ENCODE measurements at places on chromosomes 3 and 15. TPM values are rescaled to one million over a fixed set of nuclear protein-coding genes. Genes with fewer than 3 reads are reported as not detected.

GRCh38 chr3:47024932-47025331, 45.5 kb downstream of the NBEAL2 start:
- no peak for DNase-seq

DNA sequence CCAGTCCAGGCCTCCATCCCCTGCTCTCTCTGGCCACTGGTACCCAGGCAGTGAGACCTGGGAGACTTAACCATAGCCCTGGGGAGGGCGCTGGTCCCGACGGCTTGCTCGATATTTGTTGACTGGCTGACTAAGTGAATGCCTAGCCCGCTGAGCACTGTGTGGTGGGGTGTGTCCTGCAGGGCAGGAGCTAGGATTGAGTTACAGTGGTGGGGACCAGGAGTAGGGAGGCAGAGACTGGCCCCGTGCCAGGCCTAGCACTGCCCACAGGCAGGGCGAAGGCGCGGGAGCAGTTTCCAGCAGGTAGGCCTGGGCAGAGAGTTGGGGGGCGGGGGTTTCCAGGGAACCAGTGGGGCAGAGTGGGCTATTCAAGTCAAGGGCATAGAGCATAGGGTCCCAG, at the start of gene VILL:
TSS of gene VILL (plus strand) at position 260 of the 400 bp plus-strand sequence. CDS start 2,887 bp downstream, outside the sequence.
- no peak for DNase-seq

GRCh38 chr3:45317710-45318109, 70.7 kb upstream of the LARS2 start:
- DNase-seq = no peak

DNA sequence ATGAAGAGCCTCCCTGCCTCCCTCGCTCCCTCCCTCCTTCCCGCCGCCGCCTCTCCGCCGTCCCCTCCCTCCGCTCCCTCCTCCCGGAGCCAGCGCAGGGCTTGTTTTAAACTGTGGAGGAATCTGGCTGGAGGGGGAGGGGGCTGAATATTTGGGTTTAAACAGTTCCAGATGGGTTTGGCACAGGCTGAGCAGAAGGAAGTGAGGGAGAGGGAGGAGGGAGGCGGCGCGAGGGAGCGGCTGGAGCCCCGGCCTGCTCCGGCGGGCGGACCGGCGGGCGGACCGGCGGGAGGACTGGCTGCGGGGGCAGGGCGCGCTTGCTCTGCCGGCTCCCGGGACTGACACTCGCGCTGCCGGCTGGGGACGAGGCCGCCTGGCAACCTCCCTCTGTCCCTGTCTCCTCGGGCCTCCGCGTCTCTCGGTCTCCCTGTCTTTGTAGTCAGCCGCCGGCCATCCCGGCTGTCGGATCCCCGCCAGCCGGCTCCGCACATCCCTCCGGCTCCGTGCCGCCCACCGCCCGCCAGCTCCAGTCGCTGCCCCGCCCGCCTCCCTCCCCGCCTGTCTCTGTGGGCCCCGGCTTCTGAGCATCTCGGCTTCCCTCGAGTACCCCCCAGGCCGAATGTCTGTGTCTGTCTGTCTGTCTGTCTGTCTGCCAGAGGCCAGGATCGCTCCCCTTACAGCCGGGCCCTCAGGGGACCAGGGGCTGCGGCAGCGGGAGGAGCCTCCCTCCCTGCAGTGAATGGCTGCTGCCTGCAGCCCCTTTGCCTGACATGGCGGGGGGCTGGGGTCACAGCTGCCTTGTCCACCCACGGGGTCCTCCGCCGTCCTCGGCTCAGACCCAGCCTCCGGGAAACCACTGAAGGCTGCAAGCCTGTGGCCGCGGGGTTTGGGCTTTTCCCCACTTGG, 7.6 kb downstream of the EPHB3 start:
- peak; percentile 93 for DNase-seq

DNA sequence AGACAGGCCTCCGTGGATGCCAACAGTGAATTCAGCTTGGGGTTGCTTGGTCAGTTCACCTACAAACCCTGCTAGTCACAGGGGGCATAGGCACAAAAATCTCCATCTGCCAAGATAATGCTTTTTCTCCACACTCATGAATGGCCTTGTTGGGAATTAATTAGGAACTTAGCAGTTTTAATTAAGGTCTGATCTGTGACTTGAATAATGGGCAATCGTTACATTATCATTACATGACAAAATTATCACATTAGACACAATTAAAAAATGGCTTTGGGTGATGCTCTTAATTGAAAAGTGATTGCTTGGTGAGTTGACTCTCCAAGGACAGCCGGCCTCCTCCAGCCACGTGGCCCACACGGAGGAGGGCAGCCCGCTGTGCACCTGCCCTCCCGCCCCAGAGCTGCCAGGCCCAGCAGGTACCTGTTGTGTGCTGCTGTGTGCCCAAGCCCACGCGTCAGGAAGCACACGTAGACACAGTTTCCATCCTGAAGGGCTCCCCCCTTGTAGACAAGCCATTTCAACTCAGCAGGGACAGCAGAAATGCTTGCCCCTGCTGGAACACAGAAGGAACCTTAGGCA, 274.2 kb downstream of the OCA2 start:
- peak; percentile 70 for DNase-seq

ABI3BP gene
- 58.1 TPM for total RNA-seq

GOLGA8M gene
- total RNA-seq = 1.7 TPM

LZTFL1 gene
- 17.9 TPM for total RNA-seq

DNA sequence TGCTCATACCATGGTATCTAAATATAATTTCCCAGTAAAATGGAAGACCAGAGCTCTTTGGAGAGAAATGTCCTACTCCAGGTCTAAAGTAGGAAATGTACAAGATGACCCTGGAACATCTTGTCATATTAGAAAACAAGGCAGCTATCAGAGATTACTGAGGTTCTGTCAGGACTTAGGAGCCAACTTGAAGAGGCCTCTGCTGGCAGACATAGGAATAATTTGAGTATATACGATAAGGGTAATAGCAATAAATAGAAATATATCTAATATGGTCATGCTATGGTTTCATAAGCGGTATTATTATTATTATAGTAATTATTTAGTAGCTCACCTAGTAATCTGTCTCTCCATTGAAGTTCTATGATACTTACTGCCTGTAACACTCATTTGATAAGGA, 224.2 kb downstream of the SOX2 start:
- no peak for DNase-seq
